Stimulated activated CD8-positive, alpha-beta memory T cell treated with anti-CD3 and anti-CD28 coated beads, Interleukin-4, amount 100 ng/mL, for 24 hours (primary cell): ENCODE measurements at places on chromosomes 1 and 21.

DNA sequence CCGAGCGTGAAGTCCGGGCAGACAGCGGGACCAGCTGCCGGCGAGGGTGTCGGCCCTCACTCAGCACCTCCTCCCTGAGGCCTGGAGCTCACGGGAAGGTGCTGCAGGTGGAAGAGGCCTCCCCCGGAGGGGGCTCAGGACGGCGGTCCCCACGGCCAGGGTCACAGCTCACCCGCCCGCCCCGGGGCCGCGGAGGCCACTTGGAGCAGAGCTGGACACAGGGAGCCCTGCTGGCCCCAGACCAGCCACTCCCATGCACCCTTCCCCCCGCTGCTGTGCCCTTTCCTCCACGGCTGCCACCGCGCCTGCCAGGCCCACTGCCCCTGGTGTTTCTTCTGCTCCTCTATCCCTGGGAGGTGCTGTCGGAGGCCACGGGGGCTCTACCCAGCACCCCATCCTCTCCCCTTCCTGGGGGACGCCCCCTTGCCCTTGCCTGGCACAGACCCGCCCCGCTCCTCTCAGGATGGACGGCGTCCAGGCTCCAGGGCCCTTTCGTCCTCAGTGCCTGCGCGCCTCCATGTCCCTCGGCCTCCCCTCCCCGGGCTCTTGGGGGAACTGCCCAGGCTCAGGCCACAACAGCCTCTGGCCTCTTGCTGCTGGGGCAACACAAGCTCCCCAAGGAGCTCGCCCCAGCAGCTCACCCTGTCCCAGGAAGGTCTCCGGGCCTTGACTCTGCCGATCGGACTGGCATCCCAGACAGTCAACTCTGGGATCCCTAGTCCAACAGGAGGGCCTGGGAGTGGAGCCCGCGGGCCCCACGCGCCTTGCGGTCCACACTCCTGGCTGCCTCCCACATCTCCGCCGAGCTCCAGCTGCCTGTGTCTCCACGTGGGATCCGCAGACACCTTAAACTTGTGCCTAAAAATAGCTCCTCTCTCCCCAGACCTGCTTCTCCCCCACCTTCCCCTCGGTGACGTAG is 4.1 kb downstream of the TMEM240 start:
- DNase-seq = no peak

DNA sequence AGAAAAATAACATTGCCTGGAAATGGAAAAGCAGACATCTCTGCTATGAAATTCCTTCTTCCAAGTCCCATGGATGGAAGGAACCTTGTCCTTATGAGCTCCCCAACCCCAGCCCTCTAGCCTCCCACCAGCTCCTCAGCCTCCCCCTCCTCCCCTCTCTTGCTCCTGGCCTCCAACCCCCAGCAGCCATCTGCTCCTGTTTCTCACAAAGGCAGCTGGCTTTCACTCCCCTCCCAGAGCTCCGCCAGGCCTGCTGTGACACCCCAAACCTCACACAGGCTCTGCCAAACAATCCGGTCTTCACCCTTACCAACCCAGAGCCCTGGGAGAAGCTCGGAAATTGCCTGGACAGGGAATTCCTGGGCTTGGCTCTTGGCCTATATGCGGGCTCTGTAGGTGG is 69.2 kb downstream of the KLHDC7A start:
- no peak for DNase-seq

DNA sequence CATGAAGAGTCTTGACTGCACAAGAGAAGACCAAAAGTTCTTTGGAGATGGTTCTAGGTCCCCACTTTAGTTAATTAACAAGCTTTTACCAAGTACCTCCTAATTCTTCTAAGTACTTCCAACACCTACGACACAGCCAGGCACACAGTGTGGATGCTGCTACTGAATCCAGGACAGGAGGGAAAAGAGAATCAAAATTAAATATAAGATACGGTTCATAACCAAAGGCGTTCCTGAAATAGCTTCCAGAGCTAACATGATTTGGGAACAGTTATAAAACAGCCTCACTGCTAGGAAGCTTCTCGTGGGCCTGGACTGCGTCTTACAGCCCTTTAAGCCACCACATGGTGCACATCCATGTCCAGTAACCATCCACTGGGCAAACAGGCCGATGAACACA is 75.0 kb downstream of the CD34 start:
- DNase-seq = no peak

DNA sequence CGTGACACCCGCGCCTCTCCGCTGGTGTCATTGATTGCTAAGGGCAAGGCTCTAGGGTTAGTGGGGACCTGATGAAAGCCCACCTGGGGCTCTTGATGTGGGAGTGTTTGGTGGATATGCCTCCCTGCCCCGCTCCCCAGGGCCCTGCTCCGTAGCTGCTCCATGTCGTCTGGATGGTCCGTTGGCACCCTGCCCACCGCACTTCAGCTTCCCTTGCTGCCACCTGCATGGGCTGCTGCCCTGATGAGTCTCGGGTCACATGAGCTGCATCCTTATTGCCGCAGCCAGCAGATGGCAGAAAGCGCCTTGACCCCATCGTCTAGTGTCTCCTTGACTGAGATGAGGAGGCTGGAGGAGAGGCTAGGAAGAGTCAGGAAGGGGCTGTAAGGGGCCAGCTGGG is 439.4 kb downstream of the CAMTA1 start:
- DNase-seq = no peak

DNA sequence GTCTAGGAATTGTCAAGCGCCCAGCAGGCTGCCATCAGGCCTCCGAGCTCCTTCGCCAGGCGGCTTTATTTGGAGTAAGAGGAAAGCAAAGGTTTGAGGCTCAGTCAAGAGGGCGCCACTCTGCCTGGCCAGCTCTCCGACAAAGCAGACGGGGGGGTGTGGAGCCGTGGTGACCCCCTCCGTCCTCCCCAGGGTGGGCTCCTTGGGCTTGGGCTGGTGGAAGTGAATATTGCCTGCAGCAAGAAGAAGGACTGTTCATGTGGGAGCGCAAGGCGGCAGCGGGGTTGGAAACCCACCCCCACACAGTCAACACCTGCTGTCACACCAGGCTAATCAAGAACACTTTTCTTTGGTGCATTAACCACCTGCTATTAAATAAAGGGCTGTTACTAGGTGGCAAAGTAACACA is 14.6 kb downstream of the EPHX1 start:
- DNase-seq = no peak

- no peak for DNase-seq
These were observed 958 bp downstream of the LYPLAL1 start for GRCh38 chr1:219174460-219175211.

DNA sequence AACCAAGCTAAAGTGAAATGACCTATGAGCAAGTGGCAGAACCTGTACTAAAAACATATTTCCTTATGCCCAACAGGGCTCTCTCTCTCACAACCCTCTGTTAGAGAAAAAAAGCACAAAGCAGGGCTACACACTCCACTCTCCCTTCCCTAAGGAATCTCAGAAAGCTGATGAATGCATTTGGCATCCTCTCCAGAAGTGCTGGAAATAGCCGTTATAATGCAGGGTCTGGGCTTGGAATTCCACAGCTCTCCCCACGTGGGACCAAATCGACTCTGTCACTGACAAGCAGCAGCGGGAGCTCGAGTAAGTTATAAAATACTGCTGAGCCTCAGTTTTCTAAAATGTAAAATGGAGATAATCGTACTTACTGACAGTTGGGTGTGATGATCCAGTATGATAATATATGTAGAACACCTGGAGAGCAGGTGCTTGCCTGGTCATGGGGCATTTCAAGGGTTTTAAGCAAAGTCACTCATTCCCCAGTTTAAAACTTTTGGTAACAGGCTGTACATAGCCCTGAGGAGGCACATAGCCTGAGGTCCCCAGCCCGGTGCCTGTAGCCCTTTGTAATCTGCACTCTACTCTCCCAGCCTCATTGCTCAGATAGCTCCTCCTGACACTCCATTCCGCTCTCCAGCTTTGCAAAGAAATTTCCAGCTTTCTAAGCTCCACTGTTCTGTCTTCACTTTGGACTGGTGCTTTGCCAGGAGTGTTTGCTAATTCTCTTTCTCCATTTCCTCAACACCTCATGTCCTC is 175.6 kb upstream of the DAB1 start:
- no peak for DNase-seq

GRCh38 chr1:90457985-90458384 is 259.1 kb downstream of the BARHL2 start:
- DNase-seq = no peak

- DNase-seq = no peak
These were observed 35.6 kb downstream of the COL6A1 start for GRCh38 chr21:46017148-46017547.

DNA sequence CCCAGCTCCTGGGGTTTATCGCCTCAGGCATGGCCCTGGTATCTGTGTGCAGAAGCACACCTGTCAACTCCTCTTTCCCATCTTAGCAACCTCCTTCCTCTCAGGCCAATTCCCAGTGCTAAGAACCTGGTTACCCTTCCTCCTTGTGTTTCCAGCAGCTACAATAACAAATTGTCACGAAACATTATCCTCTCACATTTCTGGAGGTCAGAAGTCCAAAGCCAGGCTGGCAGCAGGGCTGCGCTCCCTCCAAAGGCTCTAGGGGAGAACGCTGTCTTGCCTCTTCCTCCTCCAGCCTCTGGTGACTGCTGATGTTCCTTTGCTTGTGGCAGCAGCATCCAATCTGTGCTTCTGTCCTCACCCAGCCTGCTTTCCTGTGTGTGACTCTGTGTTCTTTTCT is 10.7 kb upstream of the MRPS14 start:
- no peak for DNase-seq

- no peak for DNase-seq
These were observed 73.2 kb upstream of the CNIH3 start for GRCh38 chr1:224542783-224543440.

DNA sequence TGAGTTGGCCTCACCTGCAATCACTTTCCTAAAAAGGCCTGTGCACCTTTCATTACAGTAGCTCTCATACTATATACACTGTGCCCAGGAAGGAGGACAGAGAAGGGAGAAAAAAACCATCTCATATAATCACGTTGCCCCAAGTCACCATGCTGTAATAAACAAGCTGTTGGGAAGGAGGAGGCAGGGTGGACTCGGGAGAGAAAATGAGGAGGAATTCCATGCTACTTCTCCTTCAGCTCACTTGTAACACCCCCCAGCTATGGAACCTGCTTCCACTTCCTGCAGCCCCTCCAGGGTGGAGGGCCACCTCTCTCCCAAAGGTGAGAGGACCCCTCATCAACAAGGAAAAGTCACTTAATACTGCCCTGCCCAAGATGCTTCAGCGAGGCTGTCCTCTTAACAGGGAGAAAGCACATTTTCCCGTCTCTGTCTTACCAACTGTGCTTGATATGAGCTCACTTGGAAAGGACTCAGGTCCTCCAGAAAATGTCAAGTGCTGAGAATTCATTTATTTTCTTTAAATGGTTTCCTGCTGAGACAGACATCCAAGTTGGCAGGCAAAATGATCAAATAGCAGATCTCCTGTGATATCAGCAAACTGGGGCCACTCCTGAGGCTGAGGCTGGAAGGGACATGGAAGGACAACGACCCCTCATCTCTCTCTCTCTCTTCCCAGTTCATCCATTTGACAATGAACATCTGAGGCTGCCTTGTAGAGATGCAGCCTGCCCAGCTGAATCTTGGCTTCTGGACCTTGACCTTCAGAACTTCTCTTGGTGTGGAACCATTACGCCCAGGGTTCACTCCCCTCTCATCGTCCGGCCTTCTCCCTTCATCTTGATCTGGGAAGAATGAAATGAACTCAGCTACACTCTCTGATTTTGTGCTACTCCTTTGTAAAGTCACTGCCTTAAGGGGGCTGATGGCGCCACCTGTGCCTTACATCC is 54.0 kb downstream of the CAPN9 start:
- DNase-seq = no peak

DNA sequence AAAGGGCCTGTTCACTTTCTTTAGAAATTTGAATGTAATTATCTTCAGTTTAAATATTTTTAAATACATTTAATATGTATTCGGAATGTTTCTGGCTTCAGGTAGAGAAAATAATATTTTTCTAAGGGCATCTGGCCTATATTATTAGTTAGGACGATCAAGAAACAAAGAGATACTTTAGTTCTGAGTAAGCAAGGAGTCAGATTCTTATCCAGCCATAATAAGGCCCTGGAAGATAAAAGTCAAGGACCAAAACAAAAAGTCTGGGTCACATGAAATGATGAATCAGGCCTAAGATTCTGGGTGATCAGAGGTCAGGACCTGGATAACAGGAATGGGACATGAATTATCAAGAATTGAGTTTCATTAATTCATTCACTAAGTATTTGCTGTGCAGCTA is 6.3 kb downstream of the PHC2 start:
- no peak for DNase-seq
